T follicular helper cell (primary cell): ENCODE measurements at places on chromosomes 3 and 15.

- no peak for DNase-seq
These were observed 10.1 kb upstream of the CAPN3 start for GRCh38 chr15:42349186-42349585.

GRCh38 chr3:12436514-12437220 is 47.6 kb upstream of the TSEN2 start:
- DNase-seq: no peak

DNA sequence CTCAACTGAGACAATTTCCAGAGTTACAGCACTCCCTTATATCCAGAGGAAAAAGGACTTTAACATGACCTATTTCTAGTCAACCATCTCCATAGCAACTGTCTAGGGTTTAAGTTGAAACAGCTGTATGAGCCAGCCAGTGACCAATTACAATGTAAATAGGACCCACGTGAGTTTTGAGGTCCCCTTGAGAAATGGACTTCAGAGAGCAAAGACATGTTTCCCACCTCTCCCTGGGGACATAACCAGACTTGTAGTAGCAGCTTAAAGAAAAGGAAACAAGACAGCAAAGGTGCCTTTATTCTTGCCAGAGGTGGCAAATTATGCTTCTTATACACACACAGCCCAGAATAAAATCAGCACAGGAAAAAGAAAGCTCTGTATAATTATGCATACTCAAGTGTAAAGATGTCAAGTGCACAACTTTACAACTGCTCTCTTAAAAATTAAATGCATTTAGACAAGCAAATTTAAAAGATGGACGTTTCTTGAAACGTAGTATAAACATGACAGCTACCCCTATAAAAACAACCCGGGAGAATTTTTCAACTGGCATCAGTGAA is 40.2 kb downstream of the SUMF1 start:
- DNase-seq: no peak

GRCh38 chr3:71360180-71360579 is 223.3 kb downstream of the FOXP1 start:
- no peak for DNase-seq

GRCh38 chr15:85162237-85162636 is 180.6 kb downstream of the PDE8A start:
- no peak for DNase-seq

DNA sequence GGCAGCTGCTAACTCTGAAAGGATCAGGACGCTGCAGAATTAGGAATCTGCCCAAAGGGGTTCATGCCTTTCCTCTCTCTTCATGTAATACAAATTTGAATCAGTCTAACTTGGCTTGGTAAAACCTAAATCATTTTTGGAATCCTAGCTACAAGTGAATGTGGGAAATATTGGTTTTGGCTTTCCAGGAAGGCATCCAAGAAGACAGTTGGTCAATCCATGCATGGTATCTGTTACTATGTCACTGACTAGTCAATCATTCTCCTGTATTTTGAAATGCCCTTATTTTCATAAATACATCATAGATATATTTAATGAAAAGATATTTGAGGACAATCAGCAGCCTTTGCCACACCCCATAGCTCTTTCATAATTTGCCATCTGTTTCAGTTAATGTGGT is 7.5 kb upstream of the PLS1 start:
- DNase-seq: no peak
